K562 (cell line): ENCODE measurements at places on chromosomes 11 and 22. TPM values are rescaled to one million over a fixed set of nuclear protein-coding genes. Genes with fewer than 3 reads are reported as not detected.

- no peak for DNase-seq
These were observed 75.9 kb downstream of the MN1 start for GRCh38 chr22:27725661-27726060.

The CD3D gene
- 69.6 and 76.7 TPM in 2 replicates for polyA plus RNA-seq

The SMTNL1 gene
- polyA plus RNA-seq, result not detected in 2 replicates

DNA sequence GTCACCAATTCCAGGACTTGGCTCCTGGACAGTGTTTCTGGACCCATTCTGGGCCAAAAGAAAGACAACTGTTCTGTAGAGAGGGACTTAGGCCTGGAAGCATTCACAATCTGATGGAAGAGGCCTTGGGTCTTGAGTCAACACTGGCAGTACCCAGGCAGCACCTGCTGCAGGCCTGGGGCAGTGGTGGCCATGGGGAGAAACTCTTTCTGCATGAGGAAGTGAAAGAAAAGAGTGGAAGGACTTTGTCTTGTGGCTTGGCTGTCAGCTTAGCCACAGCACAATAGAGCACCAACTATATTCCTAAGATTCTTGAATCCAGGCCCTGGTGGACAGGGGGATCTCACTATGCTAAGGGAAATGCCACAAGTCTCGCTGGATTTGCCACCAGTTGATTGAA, 70.6 kb downstream of the CTSC start:
- no peak for DNase-seq

The ZNF280B gene
- polyA plus RNA-seq, result 11.7 and 13.5 TPM in 2 replicates
